ENCODE measurements at places on chromosomes 4 and X. TPM values are rescaled to one million over a fixed set of nuclear protein-coding genes. Genes with fewer than 3 reads are reported as not detected.

DNA sequence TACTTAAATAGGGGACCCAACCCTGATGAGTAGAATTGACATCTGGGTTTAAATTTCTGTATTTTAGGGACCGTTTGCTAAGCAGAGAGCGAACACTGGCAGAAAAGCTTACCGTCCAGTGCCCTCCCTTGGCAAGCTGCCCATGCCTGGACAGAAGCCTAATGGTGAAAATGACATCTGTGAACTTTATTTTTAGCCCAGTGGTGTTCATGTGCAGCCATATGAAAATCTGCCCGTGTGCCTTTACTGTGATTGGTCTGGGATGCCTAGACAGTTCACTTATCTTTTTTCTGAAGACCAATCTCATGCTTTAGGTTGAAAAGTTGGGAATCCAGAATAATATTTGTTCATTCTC lies 1.1 kb downstream of the STBD1 start:
- no peak for DNase-seq

- DNase-seq: no peak
Observed at GRCh38 chr4:110108960-110109359, 89.5 kb downstream of the ELOVL6 start.

- DNase-seq: no peak
Observed at GRCh38 chr4:11842620-11843263, 414.0 kb upstream of the HS3ST1 start.

ETDA gene
- polyA plus RNA-seq: not detected

ZXDB gene
- 5.6 TPM for polyA plus RNA-seq

HGFAC gene
- polyA plus RNA-seq: not detected

All from CD8-positive, alpha-beta memory T cell (primary cell).